ENCODE measurements at places on chromosomes 11 and 22.

DNA sequence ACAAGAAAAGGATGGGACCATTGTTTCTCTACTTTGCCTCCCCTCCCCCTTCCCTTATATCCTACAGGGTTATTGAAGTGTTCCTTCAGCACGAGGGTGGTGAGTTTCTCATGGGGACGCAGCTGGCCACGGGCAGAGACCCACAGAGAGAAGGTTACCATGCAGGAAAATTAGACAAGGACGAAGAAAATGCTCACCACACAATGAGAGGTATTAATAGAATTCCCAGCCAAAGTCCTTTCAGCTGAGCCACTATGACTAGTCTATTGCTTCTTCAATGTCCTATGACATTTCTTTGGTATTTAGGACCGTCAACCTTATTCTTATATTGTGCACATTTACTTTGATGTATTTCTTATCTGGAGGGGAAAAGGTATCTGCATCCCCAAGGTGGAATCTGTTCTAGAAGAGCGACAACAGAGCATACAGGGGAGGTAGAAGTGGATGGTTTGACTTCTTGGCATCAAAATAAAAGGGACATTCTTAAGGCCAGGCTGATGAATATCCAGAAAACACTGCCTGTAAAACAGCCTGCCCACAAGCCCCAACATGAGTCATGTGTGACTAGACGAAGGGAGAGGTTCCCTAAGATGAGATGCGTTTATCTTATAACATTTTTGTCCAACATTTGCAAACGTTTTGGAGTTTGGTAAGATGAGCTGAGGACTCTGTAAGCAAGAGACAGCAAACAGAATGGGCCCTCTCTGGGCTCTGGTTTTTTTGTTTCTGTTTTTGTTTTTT, 209.8 kb upstream of the NARS2 start:
- DNase-seq = no peak

GRCh38 chr11:17643506-17644405, 75.6 kb upstream of the MYOD1 start:
- DNase-seq = peak; percentile 16

GRCh38 chr11:19696073-19696472, 16.6 kb upstream of the NAV2 start:
- no peak for DNase-seq

DNA sequence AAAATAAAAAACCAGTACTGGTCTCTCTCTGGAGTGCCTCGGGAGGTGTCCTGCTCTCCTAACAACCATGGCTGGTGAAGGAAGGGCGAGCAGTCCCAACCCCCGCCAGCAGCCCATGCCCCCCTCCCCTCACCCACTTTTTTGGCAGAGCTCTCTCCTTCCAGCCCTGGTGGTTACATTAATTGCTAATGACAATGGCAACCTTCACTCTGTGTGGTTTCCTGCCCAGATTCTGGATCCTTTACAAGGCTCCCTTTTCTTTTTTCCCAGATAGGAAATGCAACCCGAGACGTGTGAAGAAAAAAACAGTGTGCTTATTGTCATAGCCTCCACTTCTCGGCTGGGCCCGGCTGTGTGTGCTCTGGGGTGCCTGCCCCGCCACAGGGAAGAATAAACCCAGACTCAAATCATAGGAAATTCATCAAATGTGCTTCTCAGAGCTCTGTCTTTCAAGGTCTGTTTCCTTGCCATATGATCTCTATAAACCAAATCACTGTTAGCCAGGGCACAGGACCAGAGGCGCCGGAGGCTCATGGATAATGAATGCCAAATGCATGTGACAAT, 513.0 kb downstream of the SOX6 start:
- peak; percentile 15 for DNase-seq

- DNase-seq = no peak
Observed at GRCh38 chr22:27504360-27505253, 296.9 kb downstream of the MN1 start.

- no peak for DNase-seq
Observed at GRCh38 chr11:79538775-79539174, 97.9 kb upstream of the TENM4 start.

DNA sequence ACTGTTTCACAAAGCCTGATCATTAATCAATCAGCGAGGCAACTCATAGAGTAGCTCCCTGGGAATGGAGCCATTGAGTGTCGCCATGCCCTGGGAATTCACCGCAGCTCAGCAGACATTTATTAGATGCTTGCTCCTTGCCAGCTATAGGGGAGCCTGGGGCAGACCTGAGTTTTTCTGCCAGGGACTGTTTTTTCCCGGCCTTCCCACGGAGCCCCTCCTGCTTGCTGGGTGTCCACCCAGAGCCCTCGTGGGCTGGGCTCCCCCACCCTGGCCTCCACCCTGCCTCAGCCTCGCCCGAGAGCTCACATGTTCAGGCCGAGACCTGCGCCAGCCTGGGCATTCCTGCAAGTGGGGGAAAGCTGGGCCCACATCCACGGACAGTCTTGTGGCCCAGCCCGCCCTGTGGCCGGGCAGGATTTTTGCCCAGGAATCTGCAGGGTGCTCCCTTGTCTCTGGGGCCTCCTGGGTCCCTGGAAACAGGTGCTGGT, 64.9 kb downstream of the SMIM38 start:
- peak; percentile 28 for DNase-seq

DNA sequence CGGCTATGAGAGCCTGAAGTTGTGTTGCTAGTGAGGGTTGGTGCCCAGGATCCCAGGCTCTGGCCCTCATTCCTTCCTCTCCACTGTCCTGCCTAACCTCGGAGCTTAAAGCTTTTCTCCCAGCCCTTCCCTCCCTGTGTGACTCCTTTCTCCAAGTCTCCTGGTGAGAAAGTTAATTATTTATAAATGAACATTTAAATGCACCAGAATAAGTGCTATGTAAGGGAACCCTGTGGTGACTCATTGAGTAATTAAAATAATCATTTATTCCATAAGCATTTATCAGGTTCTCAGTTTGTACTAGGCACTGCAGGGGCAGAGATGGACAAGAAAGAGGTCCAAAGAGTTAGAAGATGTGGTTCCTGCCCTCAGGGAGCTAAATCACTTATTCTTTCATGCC, 89.1 kb upstream of the ISX start:
- DNase-seq = no peak

- no peak for DNase-seq
Observed at GRCh38 chr11:113173126-113173525, 141.3 kb upstream of the TTC12 start.

GRCh38 chr11:9047964-9048523, 43.4 kb downstream of the SCUBE2 start:
- no peak for DNase-seq

DNA sequence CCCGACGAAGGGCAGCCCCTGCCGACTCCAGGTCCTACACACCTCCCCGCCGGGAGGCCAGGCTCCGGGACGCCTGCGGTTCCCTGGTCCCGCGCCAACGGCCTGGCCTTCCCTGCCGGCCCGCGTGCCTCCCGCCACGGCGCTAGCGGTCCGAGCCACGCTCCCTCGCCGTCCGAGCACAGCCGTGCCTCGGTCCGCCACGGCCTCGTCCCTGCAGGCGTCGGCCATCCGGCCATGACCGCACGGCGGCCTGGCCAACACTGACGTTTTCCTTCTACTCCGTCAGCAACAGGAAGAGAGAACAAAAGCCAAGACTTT, 532 bp downstream of the EIF4G2 start:
- DNase-seq = no peak

DNA sequence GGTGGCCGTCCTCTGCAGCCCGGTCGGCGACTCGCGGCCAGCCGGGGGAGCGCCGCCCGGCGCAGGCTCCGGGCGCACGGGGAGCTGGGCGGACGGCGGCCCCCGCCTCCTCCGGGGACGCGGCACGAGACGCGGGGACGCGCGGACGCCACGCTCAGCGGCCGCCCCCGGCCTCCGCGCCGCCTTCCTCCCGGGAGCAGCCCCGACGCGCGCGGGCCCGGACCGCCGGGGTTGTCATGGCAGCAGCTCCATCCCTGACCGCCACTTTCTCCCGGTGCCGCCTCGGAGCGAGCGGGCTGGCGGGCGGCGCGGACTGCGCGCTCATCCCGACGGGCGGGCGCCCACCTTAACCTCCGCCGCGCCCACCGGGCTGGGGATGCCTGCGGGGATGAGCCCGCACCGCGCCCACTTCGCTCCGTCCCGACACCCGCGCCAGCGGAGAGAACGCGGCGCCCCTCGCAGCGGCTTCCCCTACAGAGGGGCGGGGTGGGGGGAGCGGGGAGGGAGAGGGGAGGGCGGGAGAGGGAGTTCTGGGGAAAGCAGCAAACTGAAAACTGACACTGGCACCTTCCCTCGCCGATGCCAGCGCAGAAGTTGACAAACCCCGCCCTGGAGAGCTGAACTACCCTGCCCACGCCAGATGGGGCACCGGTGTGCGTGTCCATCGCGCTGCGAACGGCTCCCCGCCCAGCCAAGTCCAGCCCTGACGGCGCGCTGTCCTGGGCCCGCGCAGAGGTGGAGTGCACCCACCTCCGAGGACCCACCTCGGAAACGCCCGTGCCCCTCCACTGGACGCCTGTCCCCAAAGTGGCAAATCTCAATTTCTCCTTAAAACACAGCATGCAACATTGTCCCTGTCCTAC, 588.4 kb downstream of the OPCML start:
- peak; percentile 81 for DNase-seq

- no peak for DNase-seq
Observed at GRCh38 chr22:30813936-30814335, 119.3 kb downstream of the OSBP2 start.

- no peak for DNase-seq
Observed at GRCh38 chr11:117750916-117751662, 45.9 kb downstream of the DSCAML1 start.

- DNase-seq = no peak
Observed at GRCh38 chr11:113278481-113278880, 35.9 kb upstream of the TTC12 start.

DNA sequence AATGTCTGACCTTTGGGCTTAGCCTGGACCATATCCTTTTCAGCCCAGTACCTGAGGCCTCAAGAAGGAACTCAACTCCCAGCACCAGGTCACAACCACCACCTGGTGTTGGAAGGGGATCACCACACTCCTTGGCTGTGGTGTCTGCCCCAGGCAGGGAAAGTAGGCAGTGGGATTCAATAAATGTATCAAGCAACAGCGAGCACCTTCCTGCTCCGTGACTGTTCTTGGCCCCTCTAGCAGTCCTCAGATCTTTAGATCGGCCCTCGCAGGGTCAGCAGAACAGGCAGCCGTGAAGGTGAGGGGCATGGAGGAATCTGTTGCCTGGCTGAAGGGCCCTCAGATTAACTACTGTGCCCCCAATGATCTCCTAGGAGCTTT, 15.9 kb downstream of the ARFGAP2 start:
- no peak for DNase-seq

DNA sequence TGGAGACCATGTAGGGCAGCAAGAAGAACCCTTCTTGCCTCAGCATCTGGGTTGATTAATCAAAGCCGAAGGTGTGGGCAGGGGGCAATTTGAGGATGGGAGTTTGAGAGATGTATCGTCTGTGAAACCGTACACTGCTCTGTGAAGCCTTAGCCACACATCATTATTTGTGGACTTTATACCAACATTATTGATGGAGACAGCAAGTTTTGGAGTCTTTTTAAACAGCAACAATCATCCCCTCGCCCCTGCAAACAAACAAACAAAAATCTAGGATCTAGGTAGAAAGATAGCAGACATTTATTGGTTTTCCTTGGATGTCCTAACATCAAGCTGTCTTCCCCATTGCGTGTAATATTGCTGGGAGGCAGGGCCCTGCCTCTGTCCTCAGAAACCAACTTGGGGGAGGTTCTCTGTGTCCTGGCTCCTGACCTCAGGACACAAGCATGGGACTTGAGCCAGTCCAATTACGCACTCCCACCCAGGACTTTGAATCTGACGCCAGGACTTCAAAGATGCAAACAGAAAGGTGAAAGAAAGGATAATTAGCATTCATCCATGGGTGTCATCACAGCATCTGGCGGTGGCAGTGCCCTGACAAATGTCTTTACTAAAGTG, 61.6 kb upstream of the PLET1 start:
- no peak for DNase-seq

- DNase-seq = no peak
Observed at GRCh38 chr11:55457641-55458040, 89.9 kb downstream of the OR4A15 start.

DNA sequence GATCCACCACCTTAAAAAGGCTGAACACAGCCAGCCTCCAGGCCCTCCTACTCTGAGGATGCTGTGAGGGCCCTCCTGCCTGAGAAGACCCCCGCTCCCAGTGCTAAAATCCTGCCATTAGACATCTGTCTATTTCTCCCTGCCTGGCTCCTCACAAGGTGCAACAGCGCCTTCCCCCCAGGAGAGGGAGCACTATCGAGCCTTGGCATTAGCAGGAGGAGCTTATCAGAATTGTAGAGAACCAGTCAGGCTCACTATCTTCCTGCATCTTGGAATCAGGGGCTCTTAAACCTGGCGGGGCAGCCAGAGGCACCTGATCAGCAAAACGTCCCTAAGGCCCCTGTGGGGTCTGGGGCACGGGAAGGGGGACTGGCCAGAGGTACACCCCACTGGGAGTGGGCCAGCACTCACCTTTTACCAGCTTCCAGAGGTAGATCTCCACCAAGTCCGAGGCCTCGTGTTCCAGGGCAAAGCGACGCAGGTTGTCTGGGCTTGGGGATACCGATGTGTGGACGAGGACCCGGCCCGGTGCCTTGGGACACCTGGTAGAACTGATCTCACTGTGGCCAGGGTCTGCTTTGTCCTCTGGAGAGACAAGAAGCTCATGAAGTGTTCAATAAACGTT, 28.7 kb downstream of the CHRDL2 start:
- peak; percentile 89 for DNase-seq

- no peak for DNase-seq
Observed at GRCh38 chr11:14144934-14145333, 182.4 kb downstream of the SPON1 start.

- DNase-seq = peak; percentile 68
Observed at GRCh38 chr11:64802370-64803157, 450 bp downstream of the MAP4K2 start.

DNA sequence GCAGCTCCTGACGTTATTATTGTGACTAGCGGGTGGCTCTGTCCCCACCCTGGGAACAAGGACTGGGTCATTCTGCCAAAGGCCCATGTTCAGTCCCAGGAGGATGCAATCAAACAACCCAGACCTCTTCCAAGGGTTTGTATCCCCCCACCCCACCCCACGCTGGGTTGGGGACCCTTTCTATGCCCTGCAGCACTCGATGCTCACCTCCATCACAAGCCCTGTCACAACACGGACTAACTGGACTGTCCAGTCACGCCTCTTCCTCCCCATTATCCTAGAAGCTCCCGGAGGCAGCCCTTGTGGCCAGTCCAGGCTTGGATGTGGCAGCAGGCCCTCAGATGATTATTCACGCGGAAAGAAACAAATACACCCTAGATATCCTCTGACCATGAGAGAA, 3.7 kb downstream of the SHANK2 start:
- no peak for DNase-seq

DNA sequence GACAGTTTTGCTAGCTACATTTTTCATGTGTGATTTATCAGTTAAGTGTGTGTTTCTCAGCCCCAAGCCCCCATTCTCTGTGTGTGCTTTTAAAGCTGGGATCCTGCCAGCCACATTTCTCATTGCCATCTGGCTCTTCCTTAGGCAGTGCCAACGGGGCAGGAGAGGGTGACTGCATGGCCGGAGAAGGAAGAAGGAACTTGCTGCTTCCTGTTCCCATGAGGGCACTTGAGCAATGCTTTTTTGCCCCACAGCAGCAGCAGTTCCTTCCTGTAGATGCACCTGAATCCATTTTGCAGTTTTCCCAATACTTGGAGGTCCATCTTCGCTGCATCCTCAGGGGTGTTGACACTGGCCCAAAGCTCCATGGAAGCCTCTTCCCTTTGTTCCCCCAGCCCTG, 37.5 kb downstream of the TNRC6B start:
- no peak for DNase-seq
